Left cardiac atrium (tissue), 4 donors: ENCODE measurements at places on chromosomes 4 and X.

DNA sequence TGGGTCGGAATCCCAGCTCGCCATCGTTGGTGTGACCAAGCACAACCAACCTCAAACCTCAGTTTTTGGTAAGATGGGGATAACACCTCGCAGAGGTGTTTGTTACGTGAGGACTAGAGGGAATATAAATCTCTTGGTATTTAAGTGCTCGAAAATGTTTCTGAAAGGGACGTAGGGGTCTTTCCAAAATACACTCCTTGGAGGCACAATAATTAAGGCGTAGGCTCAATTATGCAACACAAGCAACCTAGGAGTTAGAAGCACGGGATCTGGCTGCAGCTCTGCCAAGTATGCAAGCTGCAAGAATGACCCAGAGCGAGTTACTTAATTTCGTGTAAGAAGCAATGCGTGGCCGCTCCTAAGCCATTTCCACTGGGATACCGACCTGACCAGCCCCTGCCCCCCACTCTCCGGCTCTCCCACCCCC, 552 bp downstream of the ADH5 start:
- peak; percentile 60 for DNase-seq

DNA sequence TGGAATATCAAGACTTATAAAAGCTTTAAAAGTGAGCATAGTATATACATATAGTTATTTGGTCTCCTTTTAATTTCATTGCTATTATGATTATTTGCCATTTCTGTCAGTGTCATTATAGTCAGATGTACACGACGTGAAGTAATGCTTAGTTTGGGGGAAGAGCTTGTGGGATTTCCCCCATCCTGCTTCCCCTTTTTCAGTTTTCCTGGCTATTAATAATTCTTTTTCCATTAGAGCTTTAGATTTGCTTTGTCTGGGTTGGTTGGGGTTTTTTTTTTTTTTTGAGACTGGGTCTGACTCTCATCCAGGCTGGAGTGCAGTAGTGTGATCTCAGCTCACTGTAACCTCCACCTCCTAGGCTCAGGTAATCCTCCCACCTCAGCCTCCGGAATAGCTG, 5.4 kb downstream of the ABCE1 start:
- no peak for DNase-seq

GRCh38 chr4:168521721-168522120, 24.9 kb downstream of the PALLD start:
- no peak for DNase-seq

DNA sequence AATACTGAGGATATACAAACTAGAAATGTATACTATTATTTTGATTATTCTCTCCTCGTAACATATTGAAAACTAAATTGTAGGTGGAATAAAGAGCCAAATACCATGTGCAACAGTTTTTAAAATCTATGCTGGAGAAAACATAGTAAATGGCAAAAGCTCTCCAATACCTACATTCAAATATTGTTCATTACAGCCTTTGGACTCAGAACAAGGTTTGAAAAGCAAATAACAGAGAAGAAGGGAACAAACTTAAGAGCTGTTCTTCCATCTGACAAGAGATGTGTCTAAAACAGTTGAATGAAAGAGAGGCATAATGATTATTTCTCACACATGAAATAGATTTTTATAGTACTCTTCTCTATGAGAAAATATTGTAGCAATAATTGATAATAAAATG, 25.0 kb upstream of the UGT2B7 start:
- DNase-seq: no peak

GRCh38 chr4:185709802-185710486, 102.0 kb downstream of the SORBS2 start:
- DNase-seq: no peak

GRCh38 chr4:1167244-1167949, 5.0 kb downstream of the SPON2 start:
- peak; percentile 85 for DNase-seq

DNA sequence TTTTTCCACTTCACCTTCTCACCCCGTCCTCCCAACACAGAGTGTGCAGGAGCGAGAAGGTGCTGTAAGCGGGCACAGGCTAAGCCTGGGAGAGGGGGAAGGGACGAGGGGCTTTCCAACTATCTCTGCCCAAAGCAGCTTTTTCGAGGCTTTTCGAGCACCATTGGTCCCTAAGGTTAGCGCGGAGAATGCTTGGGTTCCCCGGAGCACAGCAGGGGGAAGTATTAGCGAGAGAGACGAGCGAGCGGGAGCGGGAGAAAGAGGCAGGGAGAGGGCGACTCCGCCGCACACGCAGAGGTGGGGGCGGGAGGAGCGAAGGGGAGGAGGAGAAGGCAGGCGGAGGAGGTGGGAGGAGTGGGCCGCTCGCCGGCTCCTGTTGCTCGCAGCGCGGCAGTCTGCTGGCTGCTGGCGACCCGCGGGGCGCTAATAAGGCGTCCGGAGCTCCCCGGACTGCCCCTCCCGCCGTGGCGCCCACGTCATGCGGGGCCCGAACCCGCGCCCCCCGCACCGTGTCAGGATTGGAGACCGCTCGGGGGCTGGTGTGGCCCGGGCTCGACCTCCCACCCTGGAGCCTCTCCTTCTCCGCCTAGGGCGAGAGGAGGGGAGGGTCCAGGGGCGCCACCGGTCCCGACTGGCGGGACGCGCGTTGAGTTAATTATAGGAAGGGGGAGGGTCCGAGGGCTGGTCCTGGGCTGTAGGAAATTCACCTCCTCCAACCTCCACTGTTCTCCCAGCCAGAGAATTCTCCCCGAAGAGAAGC, at the start of gene ADAMTS3:
ADAMTS3 (minus strand) TSS at position 263 of the 760 bp plus-strand sequence. CDS start 459 bp downstream, outside the sequence.
- peak; percentile 72 for DNase-seq

DNA sequence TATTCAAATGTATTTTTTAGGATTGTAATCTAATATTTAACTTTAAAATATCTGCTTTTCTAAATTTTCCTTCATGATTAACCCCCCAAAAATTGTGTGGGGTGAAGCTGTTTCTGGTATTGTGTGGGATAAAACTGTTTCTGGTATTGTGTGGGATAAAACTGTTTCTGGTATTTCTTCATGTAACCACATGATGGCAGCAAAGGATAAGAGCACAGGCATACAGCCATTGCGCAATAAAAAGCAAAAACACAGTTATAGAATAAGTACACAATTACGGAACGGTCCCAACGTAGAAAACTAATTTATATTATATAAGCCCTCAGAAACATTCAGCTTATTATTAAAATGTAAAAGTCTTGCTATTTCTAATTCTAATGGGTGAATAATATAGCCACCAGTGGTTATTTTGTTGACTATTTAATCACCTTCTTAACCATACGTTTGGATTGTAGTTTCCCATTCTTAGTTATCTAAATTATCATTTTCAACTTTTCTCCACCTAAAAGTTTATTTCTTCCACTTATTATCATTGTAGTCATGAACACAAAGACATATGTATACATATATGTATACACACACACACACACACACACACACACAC, 333.9 kb upstream of the FSTL5 start:
- no peak for DNase-seq

DNA sequence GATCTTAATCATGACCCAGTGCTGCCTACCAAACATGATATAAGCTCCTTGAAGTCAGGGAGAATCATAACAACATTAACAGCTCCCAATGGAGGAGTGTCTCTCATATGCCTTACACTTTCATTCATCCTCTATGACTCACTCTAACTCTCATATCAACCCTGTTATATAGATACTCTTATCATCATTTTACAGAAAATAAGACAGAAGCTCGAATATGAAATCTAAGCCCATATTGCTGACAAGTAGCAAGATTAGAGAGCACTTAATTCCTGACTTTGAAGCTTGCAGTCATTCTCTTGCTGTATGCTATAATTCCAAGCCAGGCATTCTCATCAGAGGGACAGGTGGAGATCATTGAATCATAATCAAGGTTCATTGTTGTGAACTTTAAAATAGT, 476.7 kb upstream of the ATOH1 start:
- DNase-seq: no peak

DNA sequence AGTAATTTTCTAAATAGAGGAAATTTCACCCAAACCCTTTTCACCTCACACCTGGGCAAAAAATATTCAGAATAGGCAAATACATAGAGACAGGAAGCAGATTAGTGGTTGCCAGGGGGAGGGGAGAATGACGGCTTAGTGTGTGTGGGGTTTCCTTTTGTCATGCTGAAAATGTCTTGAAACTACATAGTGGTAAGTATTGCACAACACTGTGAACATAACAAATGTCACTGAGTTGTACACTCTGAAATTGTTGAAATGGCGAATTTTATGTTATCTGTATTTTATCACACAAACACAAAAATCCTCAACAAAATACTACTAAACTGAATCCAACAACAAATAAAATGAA, 60.7 kb upstream of the PLAC1 start:
- DNase-seq: no peak

- DNase-seq: no peak
These were observed 28.3 kb upstream of the WDR19 start for GRCh38 chr4:39154009-39154408.

- DNase-seq: no peak
These were observed 37.0 kb upstream of the TACR3 start for GRCh38 chr4:103756741-103757140.

DNA sequence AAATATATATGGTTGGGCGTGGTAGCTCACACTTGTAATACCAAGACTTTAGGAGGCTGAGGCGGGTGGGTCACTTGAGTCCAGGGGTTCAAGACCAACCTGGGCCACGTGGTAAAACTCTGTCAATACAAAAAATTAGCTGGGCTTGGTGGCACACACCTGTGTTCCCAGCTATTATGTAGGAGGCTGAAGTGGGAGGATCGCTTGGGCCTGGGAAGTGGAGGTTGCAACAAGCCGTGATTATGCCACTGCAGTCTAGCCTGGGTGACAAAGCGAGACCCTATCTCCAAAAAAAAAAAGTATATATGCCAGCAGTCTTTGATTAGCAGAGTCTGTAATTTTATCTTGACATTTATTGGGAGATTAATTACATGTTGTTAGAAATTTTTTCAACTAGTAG, 8.7 kb downstream of the EIF2S3 start:
- no peak for DNase-seq

GRCh38 chrX:129618997-129619396, 35.8 kb downstream of the APLN start:
- no peak for DNase-seq

- peak; percentile 90 for DNase-seq
These were observed at the start of gene MSX1 for GRCh38 chr4:4859325-4859798. TSS of gene MSX1 (plus strand) at chr4:4859665. CDS start at chr4:4859900, 235 bp downstream.

DNA sequence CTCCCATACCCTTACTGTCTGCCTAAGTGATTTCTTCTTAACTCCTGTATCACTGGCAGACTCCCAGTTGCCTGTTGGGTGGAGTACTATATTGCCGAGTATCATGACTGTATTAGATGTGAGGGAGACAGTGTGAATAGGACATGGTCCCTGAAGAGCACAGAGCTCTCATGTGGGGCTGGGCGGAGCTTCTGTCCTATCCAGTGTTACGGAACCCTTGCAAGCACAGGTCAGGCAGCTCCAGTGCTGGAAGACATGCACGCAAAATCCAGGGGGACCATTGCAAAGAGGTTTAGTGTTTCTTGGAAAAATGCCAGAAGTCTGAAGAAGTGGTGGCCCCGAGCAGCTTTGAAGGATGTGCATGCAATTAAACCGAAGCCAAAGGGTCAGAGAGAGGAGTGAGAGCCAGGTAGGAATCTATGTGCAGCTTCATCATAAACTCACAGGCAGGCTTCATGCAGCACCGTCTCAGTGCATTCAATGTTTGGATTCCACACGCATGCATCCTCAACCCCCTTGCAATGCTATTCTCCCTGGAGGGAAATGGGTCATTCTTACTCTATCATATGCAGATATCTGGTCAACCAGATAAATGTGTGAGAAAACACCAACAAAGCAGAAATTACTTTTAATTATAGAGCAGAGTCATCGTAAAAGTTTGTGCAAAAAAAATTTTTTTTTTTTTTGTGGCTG, 49.7 kb upstream of the DHRSX start:
- no peak for DNase-seq

DNA sequence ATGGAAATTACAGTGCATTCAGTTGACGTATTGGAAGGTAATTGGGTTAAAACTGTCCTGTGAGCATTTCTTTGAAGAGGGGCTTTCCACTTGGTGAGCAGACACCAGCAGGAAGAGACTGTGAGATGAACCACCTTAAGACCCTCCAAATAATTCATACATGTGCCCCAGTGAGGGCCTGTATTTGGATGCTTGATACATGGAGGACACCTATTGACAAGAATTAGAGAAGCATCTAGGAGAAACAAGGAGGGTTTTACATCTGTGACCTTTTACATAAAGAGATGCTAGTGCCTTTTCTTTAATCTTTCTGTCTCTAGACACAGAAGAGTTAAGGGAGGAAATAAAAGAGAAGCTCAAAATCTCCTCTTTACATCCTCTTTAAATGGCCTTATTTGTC, 1115.3 kb upstream of the IGFBP7 start:
- DNase-seq: no peak

DNA sequence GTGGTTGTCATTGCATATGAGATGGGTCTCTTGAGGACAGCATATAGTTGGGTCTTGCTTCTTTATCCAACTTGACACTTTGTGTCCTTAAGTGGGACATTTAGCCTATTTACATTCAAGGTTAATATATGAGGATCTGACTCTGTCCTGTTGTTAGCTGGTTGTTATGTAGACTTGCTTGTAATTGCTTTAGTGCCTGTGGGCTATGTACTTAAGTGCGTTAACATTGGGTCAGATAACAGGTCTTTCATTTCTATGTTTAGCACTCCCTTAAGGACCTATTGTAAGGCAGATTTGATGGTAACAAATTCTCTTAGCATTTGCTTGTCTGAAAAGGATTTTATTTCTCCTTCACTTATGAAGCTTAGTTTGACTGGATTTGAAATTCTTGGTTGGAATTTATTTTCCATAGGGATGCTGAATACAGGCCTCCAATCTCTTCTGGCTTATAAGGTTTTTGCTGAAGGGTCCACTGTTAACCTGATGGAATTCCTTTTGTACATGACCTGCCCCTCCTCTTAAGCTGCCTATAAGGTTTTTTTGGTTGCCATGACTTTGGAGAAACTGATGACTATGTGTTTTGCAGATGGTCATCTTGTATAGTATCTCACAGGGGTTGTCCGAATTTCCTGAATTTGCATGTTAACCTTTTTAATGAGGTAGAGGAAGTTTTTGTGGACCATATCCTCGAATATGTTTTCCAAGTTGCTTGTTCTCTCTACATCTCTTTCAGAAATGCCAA, 162.0 kb downstream of the NKX6-1 start:
- DNase-seq: no peak

DNA sequence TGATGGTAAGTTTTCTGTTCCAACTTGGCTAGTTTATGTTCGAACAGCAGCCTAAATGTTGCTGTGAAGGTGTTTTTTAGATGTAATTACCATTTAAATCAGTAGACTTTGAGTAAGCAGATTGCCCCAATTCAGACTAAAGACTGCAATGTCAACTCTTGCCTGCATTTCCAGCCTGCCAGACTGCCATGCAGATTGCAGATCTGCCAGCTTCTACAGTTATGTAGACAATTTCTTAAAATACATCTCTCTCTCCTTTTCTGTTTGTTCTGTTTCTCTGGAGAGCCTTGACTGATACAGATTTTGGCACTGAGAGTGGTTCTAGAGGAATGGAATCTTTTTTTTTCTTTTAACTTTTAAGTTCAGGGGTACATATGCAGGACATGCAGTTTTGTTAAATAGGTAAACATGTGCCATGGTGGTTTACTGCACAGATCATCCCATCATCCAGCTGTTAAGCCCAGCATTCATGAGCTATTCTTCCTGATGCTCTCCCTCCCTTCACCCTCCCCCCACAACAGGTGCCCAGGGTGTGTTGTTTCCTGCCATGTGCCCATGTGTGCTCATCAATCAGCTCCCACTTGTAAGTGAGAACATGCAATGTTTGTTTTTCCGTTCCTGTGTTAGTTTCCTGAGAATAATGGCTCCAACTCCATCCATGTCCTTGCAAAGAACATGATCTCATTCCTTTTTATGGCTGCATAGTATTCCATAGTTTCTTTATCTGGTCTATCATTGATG, 227.8 kb downstream of the CPE start:
- DNase-seq: no peak

GRCh38 chrX:13587786-13588477, 18.5 kb downstream of the EGFL6 start:
- no peak for DNase-seq
